Kidney (tissue), 22 donors: ENCODE measurements at places on chromosomes 2 and 18.

DNA sequence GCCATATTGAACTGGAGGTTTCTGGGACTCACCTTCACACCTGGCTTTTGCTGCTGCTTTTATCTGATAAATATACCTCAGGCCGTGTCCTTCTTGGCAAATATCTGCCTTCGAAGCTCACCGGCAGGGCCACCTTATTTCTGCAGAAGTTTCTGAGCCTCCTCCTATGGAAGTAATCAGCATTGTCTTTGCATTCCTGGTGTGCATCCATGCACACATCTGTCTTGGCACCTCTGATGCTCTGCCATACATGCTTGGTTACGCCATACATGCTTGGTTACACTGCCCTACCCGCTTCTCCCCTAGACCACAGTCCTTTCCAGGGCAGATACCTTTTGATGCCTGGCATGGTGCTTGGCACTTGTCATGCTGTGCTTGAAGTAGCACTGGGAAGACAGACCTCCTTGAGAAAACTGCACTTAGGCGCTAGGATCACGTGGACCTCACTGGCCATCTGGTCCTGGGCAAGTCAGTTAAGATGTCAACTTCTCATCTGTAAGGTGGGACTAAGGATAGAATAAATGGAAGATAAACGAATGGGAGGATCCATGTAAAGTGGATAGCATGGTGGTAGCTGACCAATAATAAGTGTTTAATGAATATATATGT is 66.8 kb downstream of the ZNF236 start:
- peak; percentile 8 for DNase-seq

- DNase-seq: no peak
Observed at GRCh38 chr18:36396190-36396589, 98.7 kb downstream of the FHOD3 start.

GRCh38 chr2:177073611-177074010 is 139.0 kb upstream of the HNRNPA3 start:
- no peak for DNase-seq

- DNase-seq: no peak
Observed at GRCh38 chr2:232396683-232397082, 10.0 kb upstream of the ALPG start.

- DNase-seq: peak; percentile 51
Observed at GRCh38 chr2:121248766-121249343, 36.1 kb downstream of the TFCP2L1 start.

- no peak for DNase-seq
Observed at GRCh38 chr2:22579341-22579740, 805.6 kb upstream of the KLHL29 start.

DNA sequence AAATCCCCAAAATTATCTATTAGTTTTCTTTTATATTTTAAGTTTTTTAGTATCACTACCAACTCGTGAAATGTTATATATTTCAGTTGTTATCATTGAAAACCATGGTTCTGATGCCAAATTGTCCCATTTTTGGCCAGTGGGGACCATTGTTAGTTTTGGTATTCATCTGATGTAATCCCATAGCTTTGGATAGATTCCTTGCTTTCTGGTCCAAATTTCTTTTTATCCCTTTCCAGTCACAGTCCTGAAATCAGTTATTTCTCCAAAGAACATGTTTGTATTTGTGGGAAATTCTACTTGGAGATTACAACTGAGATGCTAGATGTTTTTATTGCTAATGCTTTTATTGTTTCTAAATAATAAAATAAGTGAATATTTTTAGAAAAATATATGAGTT is 976.8 kb upstream of the CRIM1 start:
- no peak for DNase-seq

- DNase-seq: no peak
Observed at GRCh38 chr2:146697307-146697706, 1147.5 kb upstream of the ACVR2A start.

DNA sequence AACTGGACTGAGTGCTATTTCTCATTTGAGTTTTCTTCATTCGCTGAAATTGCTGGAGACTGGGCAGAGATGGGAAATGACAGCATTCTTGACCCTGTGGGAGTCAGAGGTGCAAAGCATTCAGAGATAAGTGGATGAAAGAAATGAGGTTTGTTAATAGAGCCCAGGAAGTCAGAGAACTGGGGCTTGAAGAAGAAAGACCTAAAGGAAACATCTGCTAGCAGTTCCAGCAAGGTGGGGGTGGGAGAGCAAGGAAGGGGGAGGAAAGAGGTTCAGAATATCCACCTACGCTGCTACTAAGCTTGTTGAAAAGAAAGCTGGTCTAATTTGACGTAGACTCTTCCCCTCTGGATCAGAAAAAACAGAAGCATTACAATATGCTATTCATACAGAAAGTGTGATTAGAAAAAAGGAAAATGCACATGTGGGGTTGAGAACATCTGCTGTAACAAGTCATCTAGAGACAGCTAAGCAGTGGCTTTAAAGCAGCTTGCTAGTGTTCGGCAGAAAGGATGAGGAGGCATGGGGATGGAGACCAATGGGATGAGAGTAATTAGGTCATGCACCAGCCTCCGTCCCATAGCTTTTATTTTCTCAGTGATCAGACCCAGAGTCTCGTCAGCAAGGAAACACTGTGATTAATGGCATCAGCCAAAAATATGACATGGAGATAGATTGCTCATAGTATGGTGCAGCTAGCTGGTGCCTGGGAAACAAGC is 29.7 kb downstream of the NAB1 start:
- no peak for DNase-seq

DNA sequence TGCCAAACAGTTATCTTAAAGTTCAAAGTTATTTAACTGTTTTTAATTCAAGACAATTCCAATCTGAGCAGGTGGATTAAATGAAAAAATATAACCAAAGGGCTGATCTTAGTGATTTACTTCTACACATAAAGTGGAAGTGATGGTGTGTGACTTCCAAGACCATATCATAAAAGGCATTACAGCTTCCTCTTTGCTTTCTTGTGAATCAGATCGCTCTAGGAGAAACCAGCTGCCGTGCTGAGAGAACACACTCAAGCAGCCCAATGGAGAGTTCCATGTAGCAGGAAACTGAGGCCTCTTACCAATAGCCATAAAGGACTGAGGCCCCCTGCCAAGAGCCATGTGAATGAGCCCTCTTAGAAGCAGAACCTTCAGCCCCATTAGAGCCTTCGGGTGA is 197.4 kb downstream of the NBAS start:
- no peak for DNase-seq

DNA sequence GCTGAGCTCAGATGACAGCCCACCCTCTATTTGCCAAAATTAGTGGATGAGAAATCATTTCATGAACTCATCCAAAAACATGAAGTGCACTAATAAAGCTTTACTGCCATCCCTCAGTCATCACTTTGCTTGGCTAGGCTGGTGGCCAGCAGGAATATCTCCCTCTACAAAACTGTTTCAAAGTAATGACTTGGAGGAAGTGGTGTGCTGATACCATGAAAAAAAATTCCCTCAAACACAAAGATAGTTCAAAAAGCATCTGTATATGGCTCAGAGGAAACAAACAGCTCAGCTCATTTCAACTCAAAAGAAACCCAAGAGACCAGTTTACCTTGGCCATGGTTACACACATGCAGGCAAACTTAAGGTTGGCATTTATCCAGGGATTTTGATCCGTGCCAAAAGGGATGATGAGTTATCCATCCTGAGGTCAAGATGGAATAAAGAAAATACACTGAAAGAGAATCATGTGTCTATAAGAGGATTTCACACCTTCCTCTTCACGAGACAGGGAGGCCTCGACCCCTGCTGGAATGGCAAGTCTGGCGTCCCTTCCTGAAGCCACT is 18.4 kb upstream of the WIPF1 start:
- no peak for DNase-seq
